ENCODE measurements at places on chromosomes 3 and 15.

GRCh38 chr3:42179110-42179725 lies 86.8 kb downstream of the CCK start:
- peak; percentile 12 for DNase-seq

- no peak for DNase-seq
Measured at GRCh38 chr15:90221246-90221900, 12.4 kb downstream of the CIB1 start.

- no peak for DNase-seq
Measured at GRCh38 chr15:86337071-86337470, 257.4 kb downstream of the AGBL1 start.

- no peak for DNase-seq
Measured at GRCh38 chr3:176595307-176595706, 602.0 kb downstream of the TBL1XR1 start.

GRCh38 chr15:78461171-78461888 lies 23.3 kb downstream of the IREB2 start:
- DNase-seq: no peak

GRCh38 chr15:33201491-33202231 lies 7.1 kb upstream of the FMN1 start:
- DNase-seq: peak; percentile 73

DNA sequence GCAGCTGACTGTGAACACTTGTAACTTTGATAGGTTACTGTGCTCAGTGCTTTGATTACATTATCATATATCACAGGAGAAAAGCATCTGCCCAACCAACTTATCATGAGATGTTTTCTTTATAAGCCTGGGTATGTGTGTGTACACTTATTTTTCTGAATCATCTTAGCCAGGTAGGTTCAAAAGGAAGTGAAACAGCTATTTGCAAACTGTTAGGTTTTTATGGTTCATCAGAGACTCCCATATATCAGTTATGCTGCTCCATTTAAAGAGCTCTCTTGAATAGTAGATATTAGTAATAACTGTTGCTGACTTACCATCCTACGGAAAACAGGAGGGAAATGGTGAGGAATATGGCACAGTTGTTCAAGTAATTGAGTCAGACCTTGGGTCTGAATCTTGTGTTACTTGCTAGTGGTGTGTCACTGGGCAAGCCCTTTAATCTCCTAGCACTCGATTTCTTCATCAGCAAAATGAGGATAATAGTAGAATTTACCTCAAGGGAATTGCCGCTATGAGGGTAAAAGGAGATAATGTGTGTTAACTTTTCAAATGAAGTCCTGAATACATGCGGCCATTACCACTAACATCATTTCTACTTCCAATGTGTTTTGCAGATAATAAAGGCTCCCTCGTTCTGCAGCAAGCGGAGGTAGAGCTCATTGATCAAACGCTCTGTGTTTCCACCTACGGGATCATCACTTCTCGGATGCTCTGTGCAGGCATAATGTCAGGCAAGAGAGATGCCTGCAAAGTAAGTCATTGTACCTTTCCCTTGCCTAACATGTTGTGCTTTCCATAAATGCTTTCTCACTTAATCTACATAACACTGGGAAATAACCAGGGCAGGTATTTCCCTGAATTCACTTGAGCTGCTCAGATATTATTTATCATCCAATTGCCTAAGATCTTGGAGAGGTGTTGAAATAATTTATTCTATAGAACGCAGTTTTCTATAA lies 7.8 kb upstream of the C3orf52 start:
- DNase-seq: no peak

GRCh38 chr15:70165716-70166284 lies 68.1 kb upstream of the TLE3 start:
- no peak for DNase-seq

DNA sequence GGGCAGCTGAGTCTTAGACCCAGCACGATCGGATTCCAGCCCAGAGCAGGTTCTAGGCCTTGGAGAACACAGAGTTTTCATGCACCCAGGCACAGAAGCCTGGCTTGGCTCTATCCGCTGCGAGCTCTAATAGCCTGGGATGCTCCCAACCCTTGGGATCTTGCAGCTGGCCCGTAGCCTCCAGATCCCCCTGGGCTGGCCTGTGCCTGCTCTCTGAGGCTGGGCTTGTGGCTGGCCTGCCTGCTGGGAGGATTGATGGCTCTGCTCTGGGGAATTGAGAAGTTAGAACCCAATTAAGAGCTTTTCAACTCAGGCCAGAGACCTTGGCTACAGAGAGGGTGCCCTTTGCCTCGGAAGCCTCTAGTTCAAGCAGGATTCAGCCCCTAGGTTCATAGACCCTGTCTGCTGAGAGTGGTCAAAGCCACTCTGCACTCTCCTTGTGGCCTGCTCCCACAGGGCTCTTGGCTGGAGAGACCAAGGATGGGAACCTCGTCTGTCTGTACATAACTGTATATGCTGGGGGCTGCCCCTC lies 64.4 kb downstream of the MAGEF1 start:
- no peak for DNase-seq

- DNase-seq: no peak
Measured at GRCh38 chr3:68485051-68485450, 447.3 kb downstream of the TAFA4 start.

DNA sequence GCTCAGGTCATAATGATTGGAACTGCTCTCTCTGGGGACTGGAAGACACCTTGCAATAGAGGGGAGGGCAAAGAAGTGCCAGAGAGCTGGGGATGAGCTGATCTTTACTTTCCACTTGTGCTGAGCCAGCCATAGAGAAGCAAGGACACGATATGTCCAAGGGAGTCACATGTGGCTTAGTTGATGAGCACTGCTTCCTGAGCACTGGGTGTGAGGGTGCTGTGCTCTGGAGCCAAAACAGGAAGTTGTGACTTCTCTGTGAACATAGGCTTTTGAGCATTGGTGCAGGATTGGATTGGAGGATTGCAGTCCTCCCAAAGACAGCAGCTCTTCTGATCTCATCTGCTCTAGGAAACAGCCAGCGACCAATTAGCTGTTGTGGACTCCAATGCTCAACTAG lies 6.7 kb downstream of the PARP14 start:
- no peak for DNase-seq

- DNase-seq: no peak
Measured at GRCh38 chr3:107757140-107757539, 234.4 kb downstream of the BBX start.

- DNase-seq: no peak
Measured at GRCh38 chr3:13159890-13160289, 86.7 kb upstream of the IQSEC1 start.

GRCh38 chr3:127671523-127672428 lies 976 bp upstream of the ABTB1 start:
- peak; percentile 29 for DNase-seq

DNA sequence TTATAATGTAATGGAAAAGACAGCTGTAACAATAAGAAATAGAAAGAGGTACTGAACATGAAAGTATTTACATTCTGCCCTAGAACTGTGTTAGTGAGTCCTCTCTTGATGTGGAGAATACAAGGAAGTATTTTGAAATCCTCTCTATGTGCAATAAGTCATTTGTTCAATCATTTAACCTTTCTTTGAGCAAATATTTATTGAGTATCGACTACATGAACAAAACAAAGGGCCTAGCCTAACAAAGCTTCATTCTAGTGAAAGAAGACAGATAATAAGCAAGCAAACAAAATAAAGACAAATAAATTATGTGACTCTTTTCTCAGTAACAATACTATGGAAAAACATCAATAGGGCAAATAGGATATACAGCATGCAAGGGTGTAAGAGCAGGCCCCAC lies 354.9 kb upstream of the ATP11B start:
- DNase-seq: no peak

GRCh38 chr3:157836022-157836421 lies 270.2 kb downstream of the SHOX2 start:
- DNase-seq: no peak

GRCh38 chr3:59424268-59425010 lies 374.6 kb upstream of the CFAP20DC start:
- DNase-seq: no peak

DNA sequence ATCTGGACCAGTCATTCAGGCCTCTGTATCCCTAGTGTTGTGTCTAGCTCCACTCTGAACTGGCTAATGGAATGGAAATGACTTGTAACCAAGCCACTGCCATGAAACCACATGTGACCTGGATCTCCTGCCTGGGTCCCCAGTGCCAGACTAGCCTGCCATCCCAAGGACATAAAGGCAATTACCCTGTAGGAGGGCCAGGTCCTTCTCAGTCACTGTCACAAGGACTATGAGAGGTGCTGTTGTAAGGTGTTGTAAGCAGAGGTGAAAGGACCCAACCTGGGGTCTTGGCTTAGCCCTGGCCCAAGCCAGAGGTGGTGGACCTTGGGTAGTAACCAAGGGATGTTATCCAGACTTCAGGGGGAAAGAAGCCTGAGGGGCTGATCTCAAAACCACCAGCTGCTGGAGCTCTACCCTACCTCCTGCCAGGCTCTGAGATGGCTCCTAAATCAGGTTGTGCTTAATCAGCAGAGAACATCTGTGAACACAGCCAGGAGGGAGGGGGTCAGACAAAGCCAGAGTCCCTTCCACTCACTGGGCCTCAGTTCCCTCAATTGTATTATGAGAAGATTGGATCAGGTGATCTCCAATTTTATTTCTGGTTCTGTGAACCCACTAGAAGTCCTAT lies 15.7 kb upstream of the KLHL24 start:
- DNase-seq: no peak

DNA sequence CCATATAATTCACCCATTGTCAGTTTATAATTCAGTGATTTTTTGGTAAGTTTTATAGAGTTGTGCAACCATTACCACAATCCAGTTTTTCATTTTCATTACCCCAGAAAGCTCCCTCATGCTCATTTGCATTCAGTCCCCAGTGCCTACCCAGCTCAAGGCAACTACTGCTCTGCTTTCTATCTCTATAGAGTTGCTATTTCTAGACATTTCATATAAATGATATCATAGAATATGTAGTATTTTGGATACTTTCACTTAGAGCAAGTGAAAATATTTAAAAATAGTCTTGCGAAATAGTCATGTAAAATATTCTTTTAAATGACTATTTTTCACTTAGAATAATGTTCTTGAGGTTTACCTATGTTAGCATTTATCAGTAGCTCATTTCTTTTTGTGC lies 42.1 kb downstream of the ZNF654 start:
- no peak for DNase-seq

DNA sequence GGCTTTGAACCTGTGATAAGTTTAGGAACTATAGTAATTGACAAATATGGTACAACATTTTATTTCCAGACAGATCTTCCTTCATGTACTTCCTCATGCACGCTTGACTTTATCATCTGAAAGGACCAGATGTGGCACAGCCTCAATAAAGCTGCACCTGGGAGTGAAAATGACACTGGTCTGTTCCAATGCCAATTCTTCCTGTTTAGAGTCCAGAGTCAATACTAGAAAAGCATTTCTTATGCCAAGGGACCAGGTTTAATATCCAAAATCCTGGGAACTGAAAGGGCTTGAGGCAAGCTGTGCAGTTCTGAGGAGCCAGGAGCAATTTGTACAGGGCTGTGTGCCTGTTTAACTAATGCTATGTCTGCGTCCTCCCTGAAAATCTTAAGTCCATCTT lies 15.3 kb downstream of the DPH6 start:
- DNase-seq: no peak

- no peak for DNase-seq
Measured at GRCh38 chr3:79028916-79029315, 738.9 kb downstream of the ROBO1 start.

GRCh38 chr15:84654689-84655453 lies 788 bp upstream of the WDR73 start:
- DNase-seq: peak; percentile 82

DNA sequence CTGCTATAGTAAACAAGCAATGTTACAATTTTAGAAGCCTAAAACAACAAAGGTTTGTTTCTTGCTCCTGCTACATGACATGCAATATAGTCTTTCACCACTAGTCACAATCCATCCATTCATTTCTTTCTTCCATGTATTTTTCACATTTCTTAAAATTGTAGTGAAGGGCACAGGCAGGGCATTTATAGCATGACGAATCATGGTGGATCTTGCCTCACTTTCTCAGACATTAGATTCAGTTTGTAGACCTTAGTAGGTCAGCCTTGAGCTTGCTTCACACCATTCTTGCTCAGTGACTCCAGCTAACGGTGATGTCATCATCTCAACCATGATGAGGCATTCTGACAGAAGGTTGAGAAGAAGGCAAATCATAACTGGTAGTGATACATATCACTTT lies 546.8 kb downstream of the TBL1XR1 start:
- DNase-seq: no peak

DNA sequence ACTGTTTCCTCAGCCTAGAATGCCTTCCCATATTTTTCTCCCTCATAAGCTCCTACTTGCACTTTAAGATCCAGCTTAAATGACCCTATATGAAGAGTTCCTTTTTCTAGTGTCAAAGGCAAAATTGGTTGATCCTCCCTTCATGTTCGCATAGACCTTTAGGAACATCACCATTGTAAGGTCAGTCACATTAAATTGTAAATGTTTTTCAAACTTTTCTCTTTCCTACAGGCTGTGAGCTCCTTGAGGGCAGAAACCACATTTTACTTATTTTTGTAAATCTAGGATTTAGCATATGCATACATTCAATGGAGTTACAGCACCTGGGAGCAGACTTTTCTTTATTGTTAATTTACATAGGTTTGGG lies 813 bp downstream of the SMCO1 start:
- DNase-seq: no peak

DNA sequence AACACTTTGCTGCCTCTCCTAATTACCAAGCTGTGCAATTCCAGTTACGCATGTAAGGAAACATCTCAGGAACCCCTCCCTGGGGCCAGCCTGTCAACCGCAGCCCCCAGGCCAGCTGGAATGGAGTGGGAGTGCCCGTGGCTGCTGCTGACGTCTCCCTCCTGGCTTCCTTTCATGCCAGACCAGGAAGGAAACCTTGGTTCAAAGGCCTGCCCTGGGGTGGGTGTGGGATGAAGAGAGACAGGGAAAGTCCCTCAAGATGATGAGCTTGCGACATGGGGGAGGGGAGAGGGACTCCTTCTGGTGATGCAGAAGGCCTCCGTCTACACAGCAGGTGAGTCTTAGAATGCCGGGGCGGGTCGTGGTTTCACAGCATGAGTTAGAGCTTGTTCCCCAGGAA lies 11.4 kb upstream of the CYP11A1 start:
- peak; percentile 78 for DNase-seq

GRCh38 chr15:47844437-47844836 lies 127.1 kb downstream of the SEMA6D start:
- DNase-seq: no peak

DNA sequence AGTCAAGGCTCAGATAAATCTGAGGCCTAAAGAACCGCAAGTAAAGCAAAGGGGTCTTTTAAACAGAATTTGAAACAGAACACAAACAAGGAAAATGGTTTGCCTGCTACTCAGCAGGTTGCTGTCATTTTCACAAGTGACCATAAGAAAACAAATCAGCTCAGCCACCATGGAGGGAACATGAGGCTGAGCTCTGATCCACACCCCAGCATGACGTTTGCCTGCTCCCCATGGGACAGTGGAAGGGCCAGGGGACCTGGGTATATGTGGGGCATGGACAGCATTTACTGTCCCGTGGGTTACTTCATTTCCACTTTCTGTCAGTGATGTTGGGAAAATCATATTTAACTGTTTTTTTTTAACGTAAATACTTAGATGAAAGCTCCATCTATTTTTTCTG lies 371.2 kb downstream of the LRTM1 start:
- DNase-seq: no peak

- DNase-seq: peak; percentile 85
Measured at GRCh38 chr15:52010633-52011595, 8.1 kb upstream of the MAPK6 start.

GRCh38 chr3:89223188-89223587 lies 115.8 kb downstream of the EPHA3 start:
- DNase-seq: no peak

Data from stimulated activated CD4-positive, alpha-beta T cell treated with anti-CD3 and anti-CD28 coated beads, Interleukin-1b, Interleukin-23, amount 100 ng/mL, for 48 hours (primary cell).